ENCODE measurements at places on chromosomes 2 and 18.

- no peak for DNase-seq
Observed at GRCh38 chr2:172845028-172845630, 109.5 kb downstream of the RAPGEF4 start.

DNA sequence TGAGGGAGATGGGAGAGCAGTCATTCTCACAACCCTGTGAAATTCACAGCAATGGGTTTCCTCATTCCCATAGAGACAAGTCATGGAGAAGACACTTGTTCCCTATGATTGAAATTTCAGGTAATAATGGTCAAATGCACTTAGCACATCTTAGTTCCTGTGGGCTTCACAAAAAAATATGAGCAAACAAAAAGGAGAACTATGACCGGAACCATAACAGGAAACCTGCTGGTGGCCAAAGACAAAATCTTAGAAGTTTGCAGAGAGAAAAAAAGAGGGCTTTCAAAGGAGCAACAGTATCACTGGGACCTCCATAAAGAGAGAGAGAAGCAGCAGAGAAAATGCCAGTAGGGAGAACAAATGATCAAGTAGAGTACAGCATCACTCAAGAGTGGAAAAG is 138.9 kb upstream of the APCDD1 start:
- DNase-seq: no peak

- DNase-seq: no peak
Observed at GRCh38 chr2:14752295-14752694, 119.8 kb downstream of the LRATD1 start.

DNA sequence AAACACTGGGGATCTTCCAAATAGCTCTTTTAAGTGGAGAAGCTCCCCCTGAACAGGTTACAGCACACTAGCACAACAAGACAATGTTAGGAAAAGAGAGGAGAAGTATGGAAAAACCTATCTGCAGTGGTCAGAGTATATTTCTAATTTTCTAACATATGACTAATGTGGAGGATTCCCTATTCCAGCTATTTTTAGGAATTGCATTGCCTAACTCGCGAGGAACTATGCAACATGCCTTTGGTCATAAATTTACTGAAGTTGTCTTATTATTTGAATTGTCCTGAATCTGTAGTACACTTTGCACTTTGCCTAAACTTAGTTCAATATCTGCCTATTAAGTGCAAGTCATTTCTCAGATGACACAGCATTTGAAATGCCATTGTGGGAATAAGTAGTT is 381.4 kb downstream of the CCDC85A start:
- no peak for DNase-seq

DNA sequence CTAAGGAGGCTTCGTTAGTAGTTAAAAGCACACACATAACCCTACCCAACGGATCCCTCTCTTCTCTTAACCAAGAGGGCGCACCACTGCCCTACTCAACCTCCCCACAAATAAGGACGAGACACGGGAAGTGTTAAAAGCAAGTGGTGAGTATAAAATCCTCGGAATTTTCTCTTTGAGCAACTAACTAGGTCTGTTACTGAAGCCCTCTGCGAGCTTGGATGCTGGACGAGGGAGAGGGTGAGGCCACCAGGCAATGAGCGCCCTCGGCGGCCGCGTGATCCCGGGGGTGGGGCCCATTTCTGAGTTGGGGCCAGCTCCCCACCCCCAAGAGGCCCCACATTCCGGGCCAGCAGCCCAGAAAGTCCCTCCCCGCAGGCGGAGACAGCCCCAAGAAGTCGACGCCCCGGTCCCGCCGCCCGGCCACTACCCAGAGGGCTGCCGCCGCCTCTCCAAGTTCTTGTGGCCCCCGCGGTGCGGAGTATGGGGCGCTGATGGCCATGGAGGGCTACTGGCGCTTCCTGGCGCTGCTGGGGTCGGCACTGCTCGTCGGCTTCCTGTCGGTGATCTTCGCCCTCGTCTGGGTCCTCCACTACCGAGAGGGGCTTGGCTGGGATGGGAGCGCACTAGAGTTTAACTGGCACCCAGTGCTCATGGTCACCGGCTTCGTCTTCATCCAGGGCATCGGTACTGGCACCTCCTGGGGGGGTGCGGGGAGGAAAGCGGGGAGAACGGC is at the start of gene CYBRD1:
TSS of gene CYBRD1 (plus strand) at position 423 of the 736 bp plus-strand sequence. CDS start at position 495, 72 bp downstream.
- DNase-seq: peak; percentile 1

GRCh38 chr2:178513876-178514275 is 33.6 kb downstream of the PLEKHA3 start:
- DNase-seq: no peak

- DNase-seq: no peak
Observed at GRCh38 chr2:73406996-73407395, 21.4 kb downstream of the ALMS1 start.

DNA sequence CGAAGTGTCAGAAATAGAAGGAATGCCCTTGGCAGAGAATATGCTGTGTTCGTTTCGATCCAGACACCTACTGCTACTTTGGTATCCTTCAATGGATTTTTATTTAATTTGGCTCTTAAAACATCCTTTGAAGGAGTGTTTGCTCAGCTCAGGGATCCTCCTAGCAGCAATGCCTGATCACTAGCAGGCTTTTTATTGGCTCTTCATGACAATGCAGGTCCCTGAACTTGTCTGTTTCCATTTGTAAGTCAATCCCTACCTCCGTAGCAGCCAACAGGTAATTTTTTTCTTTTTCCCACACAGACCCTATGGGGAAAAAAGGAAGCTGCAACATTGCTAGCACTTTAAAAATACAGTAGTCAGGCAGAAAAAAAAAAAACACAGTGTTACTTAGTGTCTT is 366.2 kb upstream of the LRRTM1 start:
- no peak for DNase-seq

DNA sequence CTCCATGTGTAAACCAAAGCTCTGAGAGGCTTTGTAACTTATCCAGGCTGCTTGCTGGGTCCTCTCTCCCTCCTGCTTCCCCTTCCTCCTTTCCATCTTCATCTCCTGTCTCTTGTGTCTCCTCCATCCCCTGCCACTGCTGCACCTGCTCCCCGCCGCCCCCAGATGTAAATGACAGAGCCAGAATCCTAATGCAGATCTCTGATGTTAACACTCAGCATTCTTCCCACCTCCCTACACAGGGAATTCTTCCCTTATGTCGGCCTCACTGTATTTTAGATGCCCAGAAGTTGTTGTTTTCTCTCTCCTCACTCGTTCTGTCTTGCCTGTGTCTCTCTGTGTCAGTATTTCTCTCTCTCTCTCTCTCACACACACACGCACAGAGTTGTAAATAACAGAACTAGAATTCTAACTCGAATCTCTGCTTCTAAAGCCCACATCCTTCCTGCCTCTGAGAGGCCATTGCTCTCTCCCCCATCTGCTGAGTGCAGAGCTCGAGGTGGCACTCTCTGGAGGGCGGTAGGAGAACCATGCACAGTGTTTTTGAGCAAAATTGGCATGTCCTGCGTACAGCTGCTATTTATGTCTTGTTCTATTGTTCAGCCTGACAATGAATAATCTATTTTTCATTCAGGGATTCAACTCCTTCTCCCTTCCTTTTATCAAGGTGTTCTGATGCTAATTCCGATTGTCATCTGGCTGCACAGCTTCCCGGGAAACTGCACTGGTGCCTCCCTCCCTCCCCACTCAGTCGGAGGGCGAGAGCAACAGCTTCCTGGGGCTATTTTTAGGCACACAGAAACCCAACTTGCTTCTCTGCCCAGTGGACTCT is 219.9 kb downstream of the SH3RF3 start:
- peak; percentile 50 for DNase-seq
